Right cardiac atrium (tissue), 5 donors: ENCODE measurements at places on chromosomes 1 and 21.

DNA sequence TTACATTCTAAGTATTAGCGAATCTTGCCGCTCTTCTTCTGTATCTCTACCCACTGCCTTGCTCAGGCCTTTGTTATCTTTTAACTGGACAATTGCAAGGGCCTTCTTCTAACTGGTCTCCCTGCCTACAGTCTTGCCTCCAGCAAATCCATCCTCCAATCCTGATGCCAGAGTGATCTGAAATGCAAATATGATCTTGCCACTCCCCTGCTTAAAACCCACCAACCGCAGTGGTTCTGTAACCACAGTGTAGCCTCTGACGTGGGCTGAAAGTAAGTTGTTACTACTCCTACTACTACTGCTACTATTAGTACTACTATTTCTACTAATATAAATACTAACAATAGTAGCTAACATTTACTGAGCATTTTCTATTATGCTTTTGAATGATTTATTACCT is 12.4 kb downstream of the MOV10 start:
- no peak for DNase-seq

DNA sequence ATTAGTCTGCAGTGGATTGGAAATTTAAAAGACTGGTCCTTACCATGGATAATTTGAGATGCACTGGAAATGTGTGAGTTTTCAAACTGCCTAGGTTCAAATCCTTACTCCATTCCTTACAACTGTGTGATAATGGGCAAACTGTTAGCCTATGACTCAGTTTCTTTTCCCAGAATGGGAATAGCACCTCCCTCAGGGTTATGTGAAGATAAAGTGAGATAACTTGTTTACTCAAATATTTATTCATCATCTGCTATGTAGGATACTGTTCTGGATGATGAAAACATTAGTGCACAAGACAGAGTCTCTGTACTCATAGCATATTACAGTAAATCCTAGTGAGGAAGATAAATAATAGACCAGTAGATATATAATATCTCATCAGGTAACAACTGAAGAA is 28.6 kb downstream of the LRIG2 start:
- DNase-seq = no peak

DNA sequence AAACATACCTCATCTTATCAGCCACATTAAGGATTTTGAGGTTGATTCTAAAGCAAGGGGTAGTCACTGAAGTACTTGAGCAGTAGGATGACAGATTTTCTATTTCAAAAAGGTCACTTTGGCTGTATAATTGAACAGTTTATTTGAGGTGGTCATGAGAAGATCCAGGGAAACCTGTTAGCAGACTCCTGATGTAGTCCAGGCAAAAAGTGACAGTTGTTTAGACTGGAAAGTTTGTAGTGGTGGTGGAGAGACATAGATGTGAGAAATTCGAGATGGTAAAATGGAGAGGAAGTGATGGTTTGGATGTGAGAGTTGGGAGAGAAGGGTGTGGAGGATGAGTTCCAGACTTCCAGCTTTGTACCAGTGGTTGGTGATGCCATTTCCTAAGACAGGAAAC is 7.5 kb downstream of the FAM163A start:
- DNase-seq = no peak

DNA sequence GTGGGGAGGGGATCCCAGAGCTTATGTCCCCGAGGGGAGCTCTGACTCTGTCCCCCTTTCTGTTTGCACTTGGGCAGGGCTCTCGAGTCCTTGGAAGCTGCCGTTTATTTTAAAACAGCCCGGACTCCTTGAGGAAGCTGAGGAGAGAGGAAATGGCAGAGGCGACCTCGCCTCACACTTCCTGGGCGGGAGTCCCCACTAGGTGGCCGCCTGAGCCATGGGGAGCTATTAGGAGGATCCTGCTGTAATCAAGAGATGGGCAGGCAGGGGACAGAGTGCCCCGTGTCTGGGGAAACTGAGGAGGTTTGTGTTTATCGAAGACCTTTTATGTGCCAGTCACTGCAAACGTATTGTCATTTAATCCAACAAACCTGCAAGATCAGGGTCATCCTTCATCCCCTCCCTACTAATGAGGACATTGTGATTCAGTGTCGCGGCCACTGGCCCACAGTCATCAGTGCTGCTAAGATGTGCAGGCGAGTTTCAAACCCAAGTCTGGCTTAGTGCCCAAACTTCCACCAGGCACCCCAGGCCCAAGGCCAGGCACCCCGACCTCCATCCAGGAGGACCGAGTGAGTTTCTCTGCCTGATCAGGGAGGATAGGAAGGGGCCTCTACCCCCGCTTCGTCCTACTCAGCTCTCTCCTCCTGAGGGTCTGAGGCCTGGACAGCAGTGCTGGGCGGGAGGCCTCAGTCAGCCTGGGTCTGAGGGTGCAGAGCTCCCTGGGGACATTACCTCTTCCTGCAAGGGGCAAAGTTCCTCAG is 316.9 kb upstream of the VAMP3 start:
- DNase-seq = peak; percentile 70

DNA sequence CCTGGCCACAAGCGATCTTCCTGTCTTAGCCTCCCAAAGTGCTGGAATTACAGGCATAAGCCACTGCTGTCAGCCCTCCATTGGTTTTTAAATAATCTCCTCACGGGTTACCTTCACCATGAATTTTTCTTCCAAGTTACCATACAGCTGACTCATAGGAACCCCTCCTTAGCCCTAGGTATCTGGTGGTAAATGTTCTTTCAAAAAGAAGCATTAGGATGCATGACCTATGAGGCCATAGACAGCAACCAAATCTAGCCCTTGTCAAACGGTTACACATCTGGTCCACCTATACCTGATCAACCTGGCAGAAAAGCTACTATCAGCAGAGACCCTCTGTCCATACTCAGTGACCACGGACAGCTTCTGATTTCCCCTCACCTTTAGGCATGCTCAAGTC is 12.7 kb upstream of the DEGS1 start:
- DNase-seq = no peak

DNA sequence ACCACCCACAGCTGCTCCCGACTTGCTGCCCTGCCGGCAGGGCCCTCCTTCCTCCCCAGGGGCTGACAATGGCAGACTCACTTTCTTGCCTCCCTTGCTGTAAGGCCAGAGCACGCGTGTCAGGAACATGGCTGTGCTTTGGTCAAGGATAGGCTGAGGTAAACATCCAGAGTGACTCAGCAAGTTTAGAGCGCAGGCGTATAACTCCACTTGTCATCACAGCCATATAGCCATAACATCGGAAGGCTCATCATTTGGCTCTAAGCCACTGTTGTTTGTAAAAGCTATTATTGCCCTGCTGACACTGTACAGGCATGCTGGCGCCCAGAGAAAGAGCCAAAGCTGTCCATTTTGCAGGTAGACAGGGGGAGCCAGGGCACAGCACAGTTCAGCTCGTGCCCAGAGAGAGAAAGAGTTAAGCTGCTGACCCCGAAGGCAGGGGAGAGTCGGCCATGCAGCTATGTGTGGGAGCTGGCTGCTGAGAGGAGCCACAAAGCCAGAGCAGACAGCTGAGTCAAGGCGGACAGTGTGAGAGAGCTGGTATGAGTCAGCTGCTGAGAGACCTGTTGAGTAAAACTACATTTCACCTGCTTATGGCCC is 60.6 kb downstream of the GNG4 start:
- no peak for DNase-seq
